ENCODE measurements at places on chromosomes 6 and 20. TPM values are rescaled to one million over a fixed set of nuclear protein-coding genes. Genes with fewer than 3 reads are reported as not detected.

- H3K4me3 ChIP-seq = no peak overlapping the region
- no peaks in the 10 kb centered on the region for H3K36me3 ChIP-seq
- H3K27me3 ChIP-seq = no peaks in the 10 kb centered on the region
- DNase-seq = no peak
- no peak overlapping the region for H3K27ac ChIP-seq
- peaks cover 13% of the 10 kb centered on the region for H3K4me1 ChIP-seq
Observed at GRCh38 chr20:17845701-17846475, 122.7 kb downstream of the SNX5 start.

Gene CDK19
- total RNA-seq = 13.2 TPM

GRCh38 chr20:46543959-46544358 is 6.5 kb downstream of the OCSTAMP start:
- no peak overlapping the region for H3K4me3 ChIP-seq
- no peaks in the 10 kb centered on the region for H3K4me1 ChIP-seq
- H3K27me3 ChIP-seq = peaks cover 55% of the 10 kb centered on the region
- H3K27ac ChIP-seq = no peak overlapping the region

GRCh38 chr6:23890543-23891227 is 235.3 kb upstream of the NRSN1 start:
- DNase-seq = no peak
- H3K27me3 ChIP-seq = no peaks in the 10 kb centered on the region
- no peaks in the 10 kb centered on the region for H3K36me3 ChIP-seq
- no peak overlapping the region for H3K4me3 ChIP-seq
- no peaks in the 10 kb centered on the region for H3K4me1 ChIP-seq

Gene DCDC2
- not detected for total RNA-seq

DNA sequence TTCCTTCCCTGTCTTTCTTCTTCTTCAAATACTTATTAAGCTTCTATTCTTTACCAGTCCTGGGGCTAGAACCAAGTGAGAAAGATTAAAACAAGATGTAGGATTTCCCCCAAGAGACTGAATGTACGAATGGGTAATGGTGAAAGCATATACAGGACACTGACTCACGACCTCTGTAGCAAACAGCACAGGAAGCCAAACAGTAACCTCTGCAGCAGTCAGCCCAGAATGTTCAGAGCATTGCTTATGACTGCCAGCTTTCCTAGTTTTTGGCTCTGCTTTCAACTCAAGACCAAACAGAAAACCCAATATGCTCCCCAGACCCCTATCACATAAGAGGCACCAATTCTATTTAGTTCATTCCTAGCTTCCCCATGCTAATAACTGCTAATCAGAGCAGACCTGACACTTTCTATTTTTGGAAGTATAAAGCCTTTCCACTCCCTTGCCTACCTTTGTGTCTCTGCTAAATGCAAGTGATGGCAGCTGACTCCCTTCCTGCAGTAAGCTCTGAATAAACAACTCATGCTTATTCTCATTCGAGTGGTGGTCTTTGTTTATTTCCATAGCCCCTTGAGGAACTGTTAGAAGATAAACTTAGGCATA is 690.6 kb downstream of the EPM2A start:
- H3K4me1 ChIP-seq = no peaks in the 10 kb centered on the region
- DNase-seq = no peak
- no peak overlapping the region for H3K4me3 ChIP-seq
- H3K36me3 ChIP-seq = no peaks in the 10 kb centered on the region

DNA sequence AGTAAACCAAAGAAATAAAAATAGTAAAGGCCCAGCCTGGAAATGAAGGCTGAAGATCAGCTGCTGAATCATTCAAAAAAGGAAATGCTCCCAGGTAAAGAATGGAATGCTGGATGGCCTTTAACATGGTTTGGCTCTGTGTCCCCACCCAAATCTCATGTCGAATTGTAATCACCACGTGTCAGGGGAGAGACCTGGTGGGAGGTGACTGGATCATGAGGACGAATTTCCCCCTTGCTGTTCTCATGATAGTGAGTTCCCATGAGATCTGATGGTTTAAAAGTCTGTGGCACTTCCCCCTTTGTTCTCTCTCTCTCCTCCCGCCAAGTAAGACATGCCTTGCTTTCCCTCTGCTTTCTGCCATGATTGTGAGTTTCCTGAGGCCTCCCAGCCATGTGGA is 9.9 kb upstream of the CLIC5 start:
- no peaks in the 10 kb centered on the region for H3K36me3 ChIP-seq
- DNase-seq = no peak
- no peak overlapping the region for H3K27ac ChIP-seq
- H3K4me1 ChIP-seq = no peaks in the 10 kb centered on the region
- no peaks in the 10 kb centered on the region for H3K27me3 ChIP-seq

DNA sequence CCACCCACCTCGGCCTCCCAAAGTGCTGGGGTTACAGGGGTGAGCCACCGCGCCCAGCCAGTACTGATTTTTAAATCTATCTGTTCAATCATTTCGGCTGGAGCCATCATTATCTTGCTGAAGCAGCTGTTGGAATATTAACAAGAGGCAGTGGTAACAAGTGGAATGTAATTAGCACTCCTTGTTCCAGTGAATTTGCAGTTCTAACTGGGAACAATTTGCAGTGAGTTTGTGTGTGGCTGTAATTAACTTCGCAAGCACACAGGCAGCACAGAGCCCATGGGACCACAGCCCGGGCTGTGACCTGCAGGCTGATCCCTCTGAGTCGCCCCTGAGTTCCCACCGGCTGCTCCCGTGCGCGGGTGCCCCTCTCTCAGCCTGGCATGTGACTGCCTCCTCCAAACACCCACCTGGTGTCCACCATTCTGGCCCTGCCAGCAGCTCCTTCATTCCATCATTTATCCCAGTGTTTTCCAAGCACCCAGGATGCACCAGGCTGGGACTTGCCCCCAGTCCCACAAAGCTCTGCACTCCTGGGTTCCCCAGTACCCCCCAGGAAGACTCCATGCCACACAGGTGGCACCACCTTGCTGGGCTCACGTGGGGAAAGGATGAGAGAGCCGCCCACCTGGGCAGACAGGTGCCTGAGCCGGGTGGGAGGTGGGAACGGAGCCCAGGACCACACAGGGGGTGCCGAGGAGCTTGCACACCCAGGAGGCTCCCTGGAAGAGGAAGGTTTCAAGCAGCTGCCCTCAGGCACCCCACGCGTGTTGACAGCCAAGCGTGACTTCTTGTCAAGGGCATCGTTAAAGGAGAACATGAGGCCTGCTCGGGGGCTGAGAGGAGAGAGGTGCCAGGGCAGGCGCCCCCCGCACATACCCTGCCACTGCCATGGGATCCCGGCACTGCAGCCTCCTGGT is 75.2 kb downstream of the YTHDF1 start:
- no peaks in the 10 kb centered on the region for H3K27me3 ChIP-seq
- H3K27ac ChIP-seq = no peak overlapping the region
- no peak overlapping the region for H3K4me3 ChIP-seq
- H3K4me1 ChIP-seq = no peaks in the 10 kb centered on the region
- no peak for DNase-seq
